ENCODE measurements at places on chromosomes 1 and 21.

DNA sequence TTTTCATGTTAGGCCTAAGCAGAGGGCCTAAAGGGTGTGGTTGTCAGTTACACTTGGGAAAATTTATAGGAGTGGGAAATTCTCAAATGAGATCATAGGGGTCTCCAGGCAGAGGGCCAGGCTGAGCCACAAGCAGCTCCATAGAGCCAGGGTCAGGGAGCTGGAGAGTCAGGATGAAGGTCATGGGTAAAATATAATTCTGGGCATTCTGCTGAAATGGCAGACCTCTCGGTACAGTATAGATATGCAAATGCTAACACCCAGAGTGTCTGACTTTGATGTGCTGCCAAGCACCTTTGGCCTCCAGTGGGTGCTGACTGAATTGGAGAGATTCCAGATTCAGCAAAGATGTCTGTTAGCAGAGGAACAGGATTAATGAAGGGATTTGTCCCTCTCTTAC, 40.1 kb downstream of the DNM3 start:
- no peak for DNase-seq

DNA sequence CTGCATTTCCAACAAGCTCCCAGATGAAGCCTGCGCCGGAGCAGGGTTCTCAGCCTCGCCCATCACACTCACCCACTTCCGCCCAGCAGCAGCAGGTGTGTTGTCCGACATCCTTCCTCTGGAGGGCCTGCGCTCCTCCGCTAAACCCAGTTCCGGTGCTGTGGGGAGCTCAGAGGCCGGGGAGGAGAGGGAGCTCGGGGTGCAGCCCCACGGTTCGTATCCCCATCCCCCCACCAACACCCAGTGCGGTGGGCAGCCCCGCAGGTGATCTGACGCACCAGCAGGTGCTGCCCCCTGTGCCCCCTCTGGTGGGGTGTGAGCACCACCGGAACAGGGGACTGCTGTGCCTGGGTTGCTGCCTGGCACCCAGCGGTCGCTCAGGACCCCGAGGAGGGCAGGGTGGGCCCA, 3.4 kb upstream of the PEX10 start:
- no peak for DNase-seq

- DNase-seq: no peak
These were observed 165.1 kb upstream of the SNX7 start for GRCh38 chr1:98496256-98496995.

DNA sequence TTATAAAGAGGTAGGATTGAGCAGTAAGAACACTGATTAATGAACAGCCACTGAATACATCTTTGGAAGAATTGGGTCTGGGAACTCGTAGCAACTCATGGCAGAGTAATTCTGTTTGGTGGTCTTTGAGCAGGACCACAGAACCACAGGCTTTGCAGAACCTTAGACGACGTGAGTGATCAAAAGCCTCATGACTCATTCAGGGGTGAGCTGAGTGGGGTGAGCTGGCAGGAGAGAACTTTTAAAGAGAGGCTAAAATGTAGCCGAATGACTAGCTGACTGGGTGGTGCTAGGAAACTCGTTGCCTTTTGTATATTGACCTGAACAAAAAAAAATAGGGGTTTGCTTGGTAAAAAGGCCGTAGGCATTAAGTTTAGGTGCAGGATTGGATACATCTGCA, 313.8 kb downstream of the TGFB2 start:
- DNase-seq: no peak

DNA sequence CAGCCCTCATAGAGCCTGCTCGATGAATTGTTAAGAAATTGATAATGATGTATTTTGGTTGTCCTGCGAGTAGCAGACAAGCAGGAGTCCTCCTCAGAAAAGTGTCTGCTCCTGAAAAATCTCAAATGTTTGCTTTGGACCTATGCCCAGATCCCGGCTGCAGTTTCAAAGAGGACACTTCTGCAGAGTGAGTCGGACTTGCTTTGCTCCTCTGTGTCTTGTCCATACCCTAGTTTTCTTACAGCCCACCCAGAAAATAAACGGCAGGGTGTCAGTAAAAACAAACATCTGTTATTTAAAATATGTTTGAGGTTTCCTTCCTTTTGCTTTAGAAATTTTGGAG, 2.8 kb downstream of the S100A10 start:
- peak; percentile 28 for DNase-seq

GRCh38 chr1:230351514-230351913, 74.6 kb downstream of the PGBD5 start:
- DNase-seq: no peak

DNA sequence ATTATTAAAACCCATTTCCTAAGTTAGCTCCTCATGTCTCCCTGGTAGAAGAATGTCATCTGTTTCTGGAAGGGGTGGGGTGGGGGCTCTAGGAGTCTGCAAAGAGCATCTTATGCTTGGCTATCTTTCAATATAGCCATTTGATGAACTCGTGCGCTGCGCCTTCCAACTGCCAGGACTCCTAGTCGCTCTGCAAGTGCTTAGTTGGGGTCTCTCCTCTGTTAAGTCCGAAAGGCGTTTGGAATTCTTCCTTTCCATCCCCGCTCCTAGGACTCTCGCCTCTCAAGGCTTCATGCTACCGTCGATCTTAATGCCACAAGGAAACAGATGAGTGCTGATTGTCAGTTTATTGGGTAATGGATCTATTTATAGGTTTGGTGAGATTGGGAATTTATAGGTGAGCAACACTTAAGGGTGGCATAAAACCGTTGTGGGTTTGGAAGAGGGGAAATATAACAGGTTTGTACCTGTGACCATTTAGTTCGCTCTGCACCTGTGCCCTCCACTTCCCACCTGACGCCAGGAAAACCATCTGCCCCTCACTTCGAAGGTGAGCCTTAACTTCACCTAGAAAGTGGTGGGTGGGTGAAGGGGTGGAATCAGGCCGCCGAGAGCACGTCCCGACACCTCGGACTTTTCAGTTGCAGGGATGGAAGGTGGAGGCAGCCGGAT, 1.1 kb downstream of the KCNH1 start:
- DNase-seq: no peak

GRCh38 chr1:235112297-235113182, 16.1 kb downstream of the TOMM20 start:
- no peak for DNase-seq

DNA sequence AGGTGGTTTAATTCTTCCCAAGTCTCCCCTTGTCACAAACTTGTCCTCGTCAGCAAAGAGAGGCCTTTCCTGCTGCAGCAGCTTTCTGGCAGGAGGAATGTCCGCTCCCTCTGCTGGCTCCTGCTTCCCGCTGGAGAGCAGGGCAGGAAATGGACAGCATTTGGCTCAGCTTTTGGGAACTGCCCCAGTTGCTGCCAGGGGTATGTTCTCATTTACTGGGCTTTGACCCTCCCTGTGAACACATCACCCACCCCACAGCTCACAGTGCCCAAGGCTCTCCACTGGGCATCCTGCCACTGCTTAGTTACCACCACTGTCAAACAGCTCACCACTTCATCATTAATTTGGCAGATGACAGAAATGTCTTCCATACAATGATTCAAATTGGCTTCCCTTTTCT, 75.4 kb downstream of the MRPL37 start:
- no peak for DNase-seq

DNA sequence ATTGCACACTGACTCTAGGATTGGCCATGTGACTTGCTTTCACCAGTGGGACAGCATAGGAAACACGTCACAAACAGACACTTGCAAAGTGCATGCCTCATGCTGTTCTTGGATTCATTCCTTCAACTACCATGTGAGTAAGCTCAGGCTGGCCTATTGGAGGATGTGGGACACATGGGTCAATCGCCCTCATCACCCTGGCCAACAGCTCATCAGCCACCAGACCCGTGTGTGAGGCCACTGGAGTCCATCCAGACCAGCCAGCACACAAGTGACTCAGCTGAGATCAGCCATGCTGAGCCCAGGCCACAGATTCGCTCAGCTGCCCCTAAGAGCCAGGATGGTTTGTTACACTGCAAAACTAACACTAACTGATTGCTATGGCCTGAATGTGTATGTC, 216.1 kb upstream of the GRIK3 start:
- DNase-seq: no peak

GRCh38 chr21:40752125-40752524, 94.8 kb downstream of the DSCAM start:
- DNase-seq: no peak

DNA sequence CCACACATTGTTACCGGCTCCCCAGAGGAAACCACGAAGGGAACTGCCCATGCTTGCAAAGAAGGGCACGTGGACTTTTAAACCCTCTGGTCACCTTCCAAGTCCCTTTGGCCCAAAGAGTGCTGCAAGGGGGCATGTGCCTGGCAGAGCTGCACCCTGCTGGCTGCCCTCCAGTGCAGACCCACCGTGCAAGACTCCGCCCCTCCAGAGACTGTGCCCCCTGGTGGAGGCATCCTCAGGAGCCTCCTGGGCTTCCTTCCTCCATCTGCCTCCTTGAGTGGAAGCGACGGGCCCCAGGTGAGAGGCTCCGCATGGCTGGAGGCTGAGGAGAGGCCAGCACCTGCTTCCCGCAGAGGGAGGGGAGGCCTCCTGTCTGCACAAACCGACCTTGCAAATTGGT, 100.6 kb downstream of the CRYAA start:
- DNase-seq: no peak

DNA sequence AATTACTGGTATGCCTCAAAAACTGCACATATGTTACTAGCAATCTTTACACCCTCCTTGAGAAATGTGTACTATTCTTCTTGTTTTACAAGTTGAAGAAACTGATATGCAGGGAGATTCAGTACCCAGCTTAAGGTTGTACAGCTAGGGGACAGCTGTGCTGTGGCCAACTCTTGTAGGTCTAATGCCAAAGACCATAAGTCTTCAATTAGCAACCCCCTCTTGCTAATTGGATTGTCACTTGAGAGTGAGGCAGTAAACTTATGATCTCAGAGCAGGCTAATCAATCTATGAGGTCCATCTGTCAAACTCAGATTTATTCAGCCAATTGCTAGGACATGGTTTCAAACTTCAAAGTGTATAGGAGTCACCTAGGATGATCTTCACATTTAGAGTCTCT, 492.0 kb upstream of the USP24 start:
- DNase-seq: no peak

- DNase-seq: peak; percentile 58
These were observed 5.7 kb downstream of the TPM3 start for GRCh38 chr1:154186177-154186576.

DNA sequence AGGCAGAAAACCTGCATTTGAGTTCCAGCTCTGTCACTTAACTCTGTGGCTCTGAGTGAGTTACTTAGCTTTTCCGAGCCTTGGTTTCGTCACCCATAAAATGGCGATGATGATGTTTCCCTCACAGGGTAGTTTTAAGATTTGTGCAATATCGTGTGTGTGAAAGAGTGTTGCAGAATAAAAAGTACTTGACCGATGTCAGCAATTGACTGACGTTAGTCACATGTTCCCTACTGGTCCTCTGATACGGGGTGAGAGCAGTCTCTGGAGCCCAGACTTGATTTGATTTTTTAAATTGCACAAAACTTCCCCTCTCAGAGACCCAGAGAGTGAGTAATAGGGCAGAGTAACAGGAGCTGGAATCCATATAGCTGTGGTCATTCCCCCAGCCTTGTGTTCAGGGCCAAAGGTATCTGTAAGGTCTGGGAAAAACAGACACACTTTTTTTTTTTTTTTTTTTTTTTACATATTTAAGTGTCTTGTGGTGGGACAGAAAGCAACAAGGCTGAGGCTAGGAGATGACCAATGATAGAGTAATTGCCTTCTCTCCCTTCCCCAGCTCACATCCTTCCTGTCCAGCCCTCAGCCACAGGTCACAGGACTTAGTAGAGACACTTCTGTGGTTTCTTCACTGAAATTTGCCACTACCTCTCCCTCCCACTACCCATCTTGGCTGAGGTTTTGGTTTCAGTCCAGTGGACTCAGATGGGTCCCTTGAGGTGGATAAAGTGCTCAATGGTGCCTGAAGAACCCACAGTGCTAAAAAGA, 2.0 kb downstream of the FCER1G start:
- DNase-seq: no peak

- DNase-seq: no peak
These were observed 87.9 kb upstream of the SERTAD4 start for GRCh38 chr1:210144736-210145135.

- DNase-seq: no peak
These were observed 26.6 kb downstream of the DHRS3 start for GRCh38 chr1:12591267-12591938.

DNA sequence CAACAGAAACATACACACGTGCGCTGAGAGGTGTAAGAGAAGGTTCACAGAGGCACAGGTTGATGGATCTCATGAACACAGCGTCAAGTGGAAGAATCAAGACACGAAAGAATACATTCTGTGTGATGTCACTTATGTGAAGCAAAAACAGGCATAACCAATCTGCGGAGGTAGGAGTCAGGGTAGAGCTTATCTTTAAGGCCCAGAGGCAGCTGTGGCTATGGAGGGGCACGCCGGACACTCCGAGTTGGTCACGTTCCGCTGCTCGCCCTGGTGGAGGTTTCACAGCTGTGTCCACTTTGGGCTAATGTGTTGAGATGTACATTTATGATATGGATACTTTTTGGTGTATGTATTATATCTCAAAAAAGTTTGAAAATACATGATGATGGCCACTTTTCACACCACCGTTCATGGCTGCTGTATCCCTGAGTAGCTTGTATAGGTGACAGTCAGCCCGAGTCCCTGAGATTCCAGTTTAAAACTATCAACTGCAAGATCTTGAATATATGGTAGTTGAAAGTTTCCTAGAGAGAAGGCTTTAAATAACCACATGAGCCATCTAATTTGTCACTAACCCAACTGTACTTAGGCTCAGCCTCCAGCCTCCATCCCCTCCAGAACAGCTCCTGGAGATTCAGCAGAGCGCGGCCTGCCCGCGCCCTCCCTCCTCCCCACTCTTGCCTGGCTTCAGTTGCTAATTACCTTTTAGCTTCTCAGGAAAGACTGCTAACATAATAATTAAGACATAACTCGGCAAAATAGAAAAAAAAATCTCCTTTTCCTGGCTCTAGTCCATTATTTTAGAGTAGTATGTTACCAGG, 6.7 kb upstream of the ADARB1 start:
- DNase-seq: no peak

DNA sequence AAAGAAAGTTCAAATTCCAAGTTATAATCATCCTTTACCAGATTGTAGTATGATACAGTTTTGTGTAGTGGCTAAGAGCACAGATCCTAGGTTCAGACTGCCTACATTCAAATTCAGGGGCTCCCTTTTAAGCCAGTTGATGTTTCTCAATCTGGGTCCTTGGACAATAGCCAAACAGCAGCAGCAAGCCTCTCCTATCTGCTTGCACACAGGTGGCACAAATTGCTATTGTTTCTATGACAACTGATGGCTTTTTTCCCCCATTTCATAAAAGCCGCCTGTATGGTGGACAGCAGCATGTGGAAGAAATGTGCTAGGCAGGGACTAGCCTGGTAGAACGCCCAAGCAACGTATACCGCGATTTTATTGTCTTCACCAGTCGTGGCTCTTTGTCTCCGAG, 76.5 kb downstream of the S1PR1 start:
- no peak for DNase-seq

GRCh38 chr21:18285379-18285778, 40.7 kb downstream of the CHODL start:
- DNase-seq: no peak

DNA sequence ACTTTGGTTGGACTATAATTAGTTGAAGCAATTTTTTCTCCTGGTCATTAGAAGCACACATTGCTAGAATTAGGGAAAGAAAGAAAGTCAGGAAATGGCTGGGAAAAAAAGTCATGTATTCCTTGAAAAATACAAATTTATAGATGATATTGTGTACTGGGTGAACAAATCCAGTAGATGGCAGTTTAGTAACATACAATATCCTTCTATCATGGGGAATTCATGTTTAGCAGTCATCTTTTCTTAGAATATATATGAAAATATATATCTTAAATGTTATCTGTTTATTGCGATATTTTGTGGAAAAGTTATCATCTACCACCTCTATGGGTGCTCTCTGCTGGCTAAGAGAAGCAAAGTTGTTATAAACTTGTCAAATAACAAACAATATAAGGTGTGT, 13.1 kb upstream of the ZRANB2 start:
- DNase-seq: no peak

All from NCI-H2029 treated with DMSO at 0.1 percent for 48 hours (cell line).